ENCODE measurements at places on chromosomes 7 and 10. TPM values are rescaled to one million over a fixed set of nuclear protein-coding genes. Genes with fewer than 3 reads are reported as not detected.

The SPDYE8 gene
- not detected for total RNA-seq

The COL28A1 gene
- not detected for total RNA-seq

The SPAM1 gene
- total RNA-seq = not detected

The WDR11 gene
- 64.5 TPM for total RNA-seq

The TACR2 gene
- total RNA-seq = 0.09 TPM

The IQUB gene
- total RNA-seq = 0.36 TPM

Measured in endothelial cell of coronary artery (primary cell).